Gastrocnemius medialis (tissue), 4 donors: ENCODE measurements at places on chromosomes 13 and 19. TPM values are rescaled to one million over a fixed set of nuclear protein-coding genes. Genes with fewer than 3 reads are reported as not detected.

DNA sequence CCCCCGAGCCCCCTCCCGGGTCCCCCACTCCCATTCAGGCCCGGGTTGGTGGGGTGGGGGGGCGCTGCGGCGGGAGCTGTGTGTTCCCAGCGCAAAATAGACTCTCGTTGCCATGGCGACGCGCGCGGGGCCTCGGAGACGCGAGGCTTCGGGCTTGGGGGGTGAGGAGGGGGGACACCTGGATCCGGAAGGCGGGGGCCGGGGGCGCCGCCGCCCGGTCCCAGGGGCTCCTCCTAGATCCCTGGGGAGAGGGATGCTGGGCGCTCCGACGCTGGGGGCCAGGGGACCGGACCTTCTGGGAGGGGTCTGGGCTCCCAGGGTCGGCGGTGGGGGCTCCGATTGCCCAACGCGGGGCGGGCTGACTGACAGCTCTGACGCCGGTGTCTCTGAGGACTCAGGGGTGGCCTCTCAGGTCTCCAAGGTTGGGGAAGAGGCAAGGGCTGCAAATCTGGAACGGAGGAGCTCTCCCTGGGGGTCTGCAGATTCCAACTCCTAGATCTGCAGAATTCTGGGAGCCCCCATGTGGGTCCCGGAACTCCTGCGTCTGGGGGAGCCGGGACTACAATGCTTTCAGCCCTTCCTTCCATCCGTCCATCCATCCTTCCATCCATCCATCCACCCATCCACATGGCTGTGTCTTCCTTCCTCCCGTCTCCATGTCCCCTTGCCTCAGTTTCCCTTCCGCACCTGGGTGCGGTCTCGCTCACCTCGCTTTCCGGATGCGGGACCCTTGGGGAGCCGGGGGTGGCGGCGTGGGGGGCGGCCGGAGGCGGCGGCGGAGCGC, 9.1 kb upstream of the SHISA7 start:
- no peak for DNase-seq
- H3K4me3 ChIP-seq = no peak overlapping the region
- no peaks in the 10 kb centered on the region for H3K36me3 ChIP-seq

The C1QTNF9 gene
- 1.8 TPM for total RNA-seq

The KLK2 gene
- not detected for total RNA-seq

- H3K27me3 ChIP-seq = no peaks in the 10 kb centered on the region
- H3K36me3 ChIP-seq = peaks cover 15% of the 10 kb centered on the region
- peak overlapping the region; percentile 60 for H3K4me3 ChIP-seq
- H3K27ac ChIP-seq = peak overlapping the region; percentile 91
- peaks cover 47% of the 10 kb centered on the region for H3K4me1 ChIP-seq
- no peak for DNase-seq
Observed at GRCh38 chr19:1261538-1261797, 7.7 kb upstream of the CIRBP start.

The ZIK1 gene
- 0.73 TPM for total RNA-seq

- peak overlapping the region; percentile 7 for H3K27ac ChIP-seq
- no peak overlapping the region for H3K4me3 ChIP-seq
- peaks cover 31% of the 10 kb centered on the region for H3K4me1 ChIP-seq
- H3K27me3 ChIP-seq = no peaks in the 10 kb centered on the region
- peaks cover 57% of the 10 kb centered on the region for H3K36me3 ChIP-seq
- no peak for DNase-seq
Observed at GRCh38 chr19:54451331-54451871, 2.4 kb downstream of the LENG8 start.

The SULT2A1 gene
- 1.4 TPM for total RNA-seq
